ENCODE measurements at places on chromosomes 3 and 15.

- DNase-seq = no peak
These were observed 647.4 kb upstream of the LMCD1 start for GRCh38 chr3:7854266-7854665.

GRCh38 chr15:61621146-61621545 lies 392.0 kb upstream of the RORA start:
- no peak for DNase-seq

DNA sequence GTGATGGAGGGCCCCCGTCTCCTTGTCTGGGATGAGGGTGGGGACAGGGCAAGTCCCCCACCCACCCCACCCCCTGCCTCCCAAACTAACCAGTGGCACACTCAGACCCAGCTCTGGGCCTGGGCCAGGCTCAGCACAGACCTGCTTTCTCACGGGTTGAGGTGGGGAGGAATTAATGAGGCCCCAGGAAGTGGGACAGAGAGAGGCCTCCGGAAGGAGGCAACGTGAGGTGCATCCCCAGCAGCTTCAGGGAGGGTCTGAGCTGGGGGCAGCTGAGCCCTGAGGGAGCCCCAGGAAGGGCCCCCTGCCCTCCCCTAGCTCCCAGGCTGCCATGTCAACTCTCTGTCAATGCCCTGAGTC lies 15.0 kb upstream of the GNAI2 start:
- no peak for DNase-seq

DNA sequence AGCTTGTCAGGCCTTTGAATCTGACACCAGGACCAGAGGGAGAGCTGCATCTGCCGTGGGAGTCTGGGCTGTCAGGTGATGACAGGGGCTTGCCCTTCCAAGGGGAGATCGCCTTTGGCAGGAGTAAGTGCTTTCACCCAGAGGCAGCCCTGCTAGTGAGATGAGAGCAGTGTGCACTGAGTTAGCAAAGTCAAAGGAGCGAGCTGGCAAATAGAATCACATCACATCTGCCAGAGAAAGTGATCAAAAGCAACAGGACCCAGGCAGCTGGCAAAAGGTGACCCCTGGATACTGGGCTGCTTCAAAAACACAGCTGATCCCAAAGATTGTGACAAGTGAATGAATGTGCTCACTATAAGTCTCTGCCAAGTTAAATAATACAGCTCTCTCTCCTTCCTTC lies 36.1 kb upstream of the PYDC2 start:
- no peak for DNase-seq

DNA sequence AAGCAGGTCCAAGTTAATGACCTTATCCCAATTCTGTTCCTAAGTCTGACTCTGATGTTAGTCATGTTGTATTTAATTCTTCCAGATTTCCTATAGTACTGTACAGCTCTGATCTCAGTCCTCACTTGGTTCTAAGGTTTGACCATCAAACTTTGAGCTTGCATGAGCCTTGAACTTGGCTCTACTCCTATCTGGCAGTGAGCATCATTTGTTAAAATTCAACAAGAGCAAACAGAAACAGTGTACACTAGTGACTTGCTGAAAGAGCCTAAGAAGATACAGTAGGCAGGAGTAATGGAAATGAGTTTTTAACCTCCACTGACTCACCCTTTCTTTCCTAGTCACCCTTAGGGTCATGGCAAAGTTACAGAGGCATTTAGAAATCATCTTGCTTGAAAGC lies 451.1 kb upstream of the TPRG1 start:
- peak; percentile 70 for DNase-seq

- no peak for DNase-seq
These were observed 3.1 kb downstream of the ACAA1 start for GRCh38 chr3:38133557-38134405.

GRCh38 chr3:59737241-59737640 lies 687.4 kb upstream of the CFAP20DC start:
- DNase-seq = no peak

GRCh38 chr3:140428380-140428779 lies 249.5 kb upstream of the TRIM42 start:
- no peak for DNase-seq

DNA sequence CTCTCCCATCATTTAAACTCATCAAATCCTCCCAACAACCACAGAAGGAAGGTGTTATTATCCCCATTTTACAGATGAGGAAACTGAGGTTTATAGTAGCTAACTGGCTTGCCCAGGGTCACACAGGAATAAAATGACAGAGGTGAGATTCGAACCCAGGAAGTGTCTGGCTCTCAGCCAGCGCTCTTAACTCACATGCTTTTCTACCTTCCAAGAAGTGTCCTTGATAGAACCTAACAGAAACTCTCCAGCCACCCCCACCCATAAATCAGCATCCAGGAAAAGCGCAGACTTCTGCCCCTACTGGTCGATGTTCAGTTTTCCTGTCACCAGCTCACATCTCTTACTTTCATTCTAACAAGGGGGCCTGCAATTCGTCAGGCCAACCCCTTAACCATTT lies 51.7 kb downstream of the SPATA12 start:
- DNase-seq = no peak

- no peak for DNase-seq
These were observed 290.0 kb upstream of the PLSCR5 start for GRCh38 chr3:146895026-146895749.

DNA sequence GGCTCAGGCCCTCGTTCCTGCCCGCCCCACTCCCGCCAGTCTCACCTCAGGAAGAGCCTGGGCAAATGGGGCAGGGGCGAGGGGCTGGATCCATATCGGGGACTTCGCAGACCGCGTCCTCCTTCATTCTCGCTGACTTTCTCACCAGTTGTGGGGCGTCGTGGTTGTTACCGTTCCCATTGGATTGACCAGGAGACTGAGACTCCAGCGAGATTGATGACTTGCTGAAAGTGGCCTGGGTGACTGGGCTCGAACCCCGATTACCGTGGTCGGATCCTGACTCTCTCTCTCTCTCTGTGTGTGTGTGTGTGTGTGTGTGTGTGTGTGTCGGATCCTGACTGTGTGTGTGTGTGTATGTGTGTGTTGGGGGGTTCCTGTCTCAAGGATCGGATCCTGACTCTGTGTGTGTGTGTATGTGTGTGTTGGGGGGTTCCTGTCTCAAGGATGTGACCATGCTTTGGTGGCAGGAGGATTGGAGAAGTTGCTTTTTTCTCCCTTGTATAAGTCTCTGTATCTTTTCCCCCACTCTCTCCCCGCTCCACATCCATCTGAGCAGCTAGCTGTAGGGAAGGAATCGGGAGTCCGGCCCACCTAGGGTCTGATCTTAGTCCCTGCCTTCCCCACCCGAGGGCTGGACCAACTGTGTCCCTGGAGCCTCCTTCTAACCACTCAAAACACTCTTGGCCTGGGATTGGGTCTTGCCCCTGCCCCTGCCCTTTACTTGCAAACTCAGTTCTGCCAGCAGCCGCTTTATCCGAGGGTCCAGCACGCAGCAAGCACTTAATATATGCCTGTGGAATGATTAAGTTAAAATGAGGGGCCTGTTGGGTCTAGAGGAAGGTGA lies 603 bp downstream of the PLEKHO2 start:
- DNase-seq = peak; percentile 40

GRCh38 chr3:148903022-148903442 lies 37.9 kb downstream of the CPA3 start:
- no peak for DNase-seq

DNA sequence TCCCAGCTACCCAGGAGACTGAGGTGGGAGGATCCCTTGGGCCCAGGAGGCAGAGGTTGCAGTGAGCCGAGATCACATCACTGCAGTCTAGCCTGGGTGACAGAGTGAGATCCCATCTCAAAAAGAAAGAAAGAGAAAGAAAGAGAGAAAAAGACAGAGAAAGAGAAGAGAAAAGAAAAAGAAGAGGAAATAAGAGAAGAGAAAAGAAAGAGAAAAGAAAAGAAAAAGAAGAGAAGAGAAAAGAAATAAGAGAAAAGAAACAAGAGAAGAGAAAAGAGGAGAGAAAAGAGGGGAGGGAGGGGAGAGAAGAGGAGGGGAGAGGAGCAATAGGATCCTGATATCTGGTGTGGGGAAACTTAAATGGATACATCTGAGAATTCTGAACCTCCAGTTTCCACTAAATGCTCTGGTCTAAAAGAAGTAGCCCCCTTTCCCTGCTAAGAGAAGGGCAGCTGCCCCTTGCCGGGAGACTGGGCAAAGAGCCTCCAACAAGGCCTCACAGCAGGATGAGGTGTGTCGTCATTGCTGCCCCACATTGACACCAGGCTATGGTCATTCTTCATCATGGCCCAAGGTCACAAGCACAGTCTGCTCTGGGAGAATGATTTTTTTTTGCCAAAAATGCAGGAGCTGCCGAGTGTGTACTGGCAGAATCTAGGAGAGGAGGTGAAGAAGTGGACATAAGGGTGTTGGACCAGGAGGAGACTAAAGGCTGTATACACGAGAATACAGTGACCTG lies 21.1 kb upstream of the COMMD4 start:
- no peak for DNase-seq

- DNase-seq = no peak
These were observed 32.1 kb upstream of the THRB start for GRCh38 chr3:24526640-24527212.

DNA sequence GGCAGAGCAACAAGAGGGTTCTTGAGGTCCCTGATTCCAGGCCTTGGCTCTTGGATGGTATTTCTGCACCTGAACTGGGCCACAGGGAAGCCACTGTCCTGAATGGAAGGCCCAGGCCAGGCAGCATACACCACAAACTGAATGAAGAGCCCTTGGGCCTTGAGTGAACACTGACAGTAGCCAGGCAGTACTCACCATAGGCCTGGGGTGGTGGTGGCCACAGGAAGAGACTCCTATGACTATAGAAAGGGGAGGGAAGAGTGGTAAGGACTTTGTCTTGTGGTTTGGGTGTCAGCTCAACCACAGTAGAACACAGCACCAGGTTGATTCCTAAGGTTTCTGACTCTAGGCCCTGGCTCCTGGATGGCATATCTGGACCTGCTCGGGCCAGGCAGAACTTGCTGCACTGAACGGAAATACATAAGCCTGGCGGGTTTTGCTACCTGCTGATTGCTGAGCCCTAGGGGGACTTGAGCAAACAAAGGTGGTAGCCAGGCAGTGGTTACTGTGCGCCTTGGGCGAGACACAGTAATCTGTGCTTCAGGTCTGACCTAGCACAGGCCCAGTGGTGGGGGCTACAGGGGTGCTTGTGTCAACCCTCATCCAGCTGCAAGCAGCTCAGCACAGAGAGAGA lies 241.4 kb downstream of the ISL2 start:
- no peak for DNase-seq

GRCh38 chr15:99961011-99961441 lies 227.8 kb upstream of the LYSMD4 start:
- DNase-seq = no peak

DNA sequence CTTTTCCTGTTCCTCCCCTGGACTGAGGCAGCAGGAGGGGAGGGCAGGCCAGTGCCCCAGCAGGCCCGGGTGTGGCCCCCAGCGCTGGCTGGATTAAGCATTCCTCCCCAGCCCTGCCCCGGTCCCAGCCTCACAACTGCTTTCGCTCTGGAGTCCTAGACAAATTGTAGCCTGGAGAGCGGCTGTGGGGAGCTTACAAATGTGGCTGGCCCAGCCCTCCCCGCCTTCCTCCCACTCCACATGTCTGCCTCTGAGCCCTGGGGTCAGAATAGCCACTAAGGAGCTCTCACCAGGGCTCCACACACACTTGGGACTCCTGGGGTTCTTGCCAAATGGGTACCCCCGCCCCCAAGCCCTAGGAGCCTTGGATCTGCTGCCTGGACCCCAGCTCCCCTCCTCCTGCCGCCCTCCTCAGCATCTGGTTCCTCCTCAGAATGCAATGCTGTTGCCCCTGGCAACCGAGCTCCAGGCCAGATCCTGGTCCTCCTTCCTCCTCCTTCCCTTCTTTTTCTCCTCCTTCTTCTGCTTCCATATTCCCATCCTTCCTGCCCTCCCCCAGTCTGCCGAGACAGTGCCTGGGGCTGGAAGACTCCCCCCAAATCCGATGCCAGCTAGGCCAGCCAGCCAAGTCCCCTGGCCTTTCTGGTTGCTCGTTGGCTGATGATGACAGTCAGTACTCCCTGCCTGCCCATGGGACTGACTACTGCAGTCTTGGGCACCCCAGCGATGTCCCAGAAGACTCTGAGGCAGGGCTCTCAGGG lies 91.1 kb downstream of the LINGO1 start:
- no peak for DNase-seq

- DNase-seq = peak; percentile 33
These were observed 15.0 kb downstream of the MAPKBP1 start for GRCh38 chr15:41789236-41789635.

DNA sequence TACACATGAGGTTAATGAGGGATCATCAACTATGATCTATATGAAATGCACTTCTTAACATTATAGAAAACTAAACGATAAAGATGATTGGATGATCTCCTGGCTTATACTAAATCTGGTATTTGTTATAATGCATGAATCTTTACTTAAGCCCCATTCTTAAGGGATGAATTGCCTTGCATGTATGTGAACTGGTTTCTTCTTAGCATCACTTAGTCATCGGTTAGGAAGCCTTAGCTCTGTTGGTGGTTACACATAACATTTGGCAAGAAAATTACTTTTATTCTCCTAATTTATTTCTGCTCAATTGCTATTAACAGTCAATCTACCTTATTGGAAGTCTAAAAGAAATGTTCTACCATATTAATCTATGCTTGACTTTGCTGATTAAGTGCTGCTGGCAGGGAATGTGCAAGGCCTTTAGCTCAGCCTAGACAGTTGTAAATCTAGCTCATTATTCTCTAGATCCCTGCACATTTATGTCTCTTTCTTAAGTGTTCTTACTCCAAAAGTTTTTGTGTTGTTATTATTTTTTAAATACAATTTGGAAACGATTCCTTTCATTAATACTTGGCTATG lies 356.0 kb downstream of the ZPLD1 start:
- no peak for DNase-seq

- DNase-seq = no peak
These were observed 431.2 kb downstream of the SOX2 start for GRCh38 chr3:182142928-182143327.

DNA sequence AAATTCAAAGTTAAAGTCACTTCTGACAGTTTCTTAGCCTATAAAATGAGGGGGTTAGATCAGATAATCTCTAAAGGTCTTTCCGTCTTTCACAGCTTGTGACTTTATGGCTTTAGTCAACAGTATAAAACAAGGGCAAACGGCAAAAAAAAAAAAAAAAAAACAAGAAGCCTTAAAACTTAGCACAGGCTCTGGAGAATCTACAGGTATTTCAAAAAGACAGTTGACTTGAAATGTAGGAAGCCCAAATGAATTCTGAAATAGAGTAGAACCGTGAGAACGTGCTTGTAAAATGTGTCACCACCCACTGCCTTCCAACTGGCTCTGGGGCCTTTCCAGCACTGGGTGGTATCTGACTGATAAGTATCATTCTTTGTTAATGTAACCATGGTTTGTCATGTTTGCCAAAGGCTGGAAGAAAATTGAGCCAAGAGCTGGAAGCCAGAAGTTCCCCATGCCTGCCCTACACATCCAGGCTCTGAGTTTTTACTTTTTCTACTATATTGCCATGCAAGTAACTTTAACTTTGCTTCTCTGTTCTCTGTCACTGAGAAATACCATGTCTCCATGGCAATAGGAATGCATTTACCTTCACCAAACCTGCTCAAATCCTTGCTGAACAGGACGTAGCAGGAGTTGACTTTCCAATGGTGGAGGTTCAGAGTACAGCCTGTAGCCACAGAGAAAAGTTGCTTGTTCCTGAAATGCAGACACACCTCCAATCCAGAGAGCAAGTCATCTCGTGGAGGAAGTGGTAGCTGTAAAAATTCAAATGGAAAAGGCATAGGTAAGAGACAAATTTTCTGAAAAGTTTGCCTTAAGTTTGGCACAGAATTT lies 35.8 kb upstream of the THSD4 start:
- DNase-seq = no peak

GRCh38 chr3:168250415-168250861 lies 154.7 kb upstream of the GOLIM4 start:
- peak; percentile 22 for DNase-seq

GRCh38 chr3:16998236-16998923 lies 113.6 kb downstream of the PLCL2 start:
- DNase-seq = no peak
